Skeletal muscle cell (primary cell): ENCODE measurements at places on chromosomes 6 and 20.
A peak's percentile ranks its signal among the peaks of the same experiment; 100 is the strongest.

- peak; percentile 49 for DNase-seq
Measured at GRCh38 chr6:27753668-27754407, 158.4 kb downstream of the OR2B2 start.

DNA sequence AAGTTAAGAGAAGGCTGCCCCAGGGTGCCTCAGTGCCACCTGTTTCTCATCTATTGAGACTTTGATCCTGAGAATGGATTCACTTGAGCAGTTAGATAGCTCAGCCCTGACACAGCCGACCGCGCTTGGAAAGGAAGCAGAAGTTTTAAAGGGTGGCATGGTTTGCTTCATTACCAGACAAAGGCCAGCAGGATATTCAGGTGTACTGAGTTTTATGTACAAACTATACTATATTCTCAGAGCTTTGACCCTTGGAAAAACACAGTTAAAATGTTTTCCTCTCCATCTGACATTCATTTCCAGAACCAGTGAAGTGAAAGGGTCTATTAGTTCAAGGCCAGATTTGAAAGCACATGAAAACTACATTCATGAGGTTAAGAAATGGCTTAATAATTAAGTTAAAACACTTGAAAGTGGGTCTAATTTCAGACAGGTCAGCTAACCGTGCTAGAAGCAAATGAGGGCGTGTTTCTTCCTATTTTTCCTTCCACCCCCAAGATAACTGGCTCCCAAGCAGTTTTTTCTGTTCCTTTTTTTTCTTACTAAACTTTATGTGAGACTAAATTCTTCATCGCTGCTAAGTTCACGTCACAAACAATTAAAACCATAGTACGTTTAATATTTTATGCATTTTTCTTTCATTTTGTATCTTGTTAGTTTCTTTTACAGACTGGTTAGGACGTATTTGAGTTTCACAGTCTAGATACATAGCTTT, 385.3 kb upstream of the SOX4 start:
- no peak for DNase-seq

GRCh38 chr6:45611491-45611890, 233.8 kb upstream of the SUPT3H start:
- DNase-seq: no peak

GRCh38 chr6:52724406-52725121, 38.7 kb downstream of the GSTA2 start:
- peak; percentile 39 for DNase-seq

DNA sequence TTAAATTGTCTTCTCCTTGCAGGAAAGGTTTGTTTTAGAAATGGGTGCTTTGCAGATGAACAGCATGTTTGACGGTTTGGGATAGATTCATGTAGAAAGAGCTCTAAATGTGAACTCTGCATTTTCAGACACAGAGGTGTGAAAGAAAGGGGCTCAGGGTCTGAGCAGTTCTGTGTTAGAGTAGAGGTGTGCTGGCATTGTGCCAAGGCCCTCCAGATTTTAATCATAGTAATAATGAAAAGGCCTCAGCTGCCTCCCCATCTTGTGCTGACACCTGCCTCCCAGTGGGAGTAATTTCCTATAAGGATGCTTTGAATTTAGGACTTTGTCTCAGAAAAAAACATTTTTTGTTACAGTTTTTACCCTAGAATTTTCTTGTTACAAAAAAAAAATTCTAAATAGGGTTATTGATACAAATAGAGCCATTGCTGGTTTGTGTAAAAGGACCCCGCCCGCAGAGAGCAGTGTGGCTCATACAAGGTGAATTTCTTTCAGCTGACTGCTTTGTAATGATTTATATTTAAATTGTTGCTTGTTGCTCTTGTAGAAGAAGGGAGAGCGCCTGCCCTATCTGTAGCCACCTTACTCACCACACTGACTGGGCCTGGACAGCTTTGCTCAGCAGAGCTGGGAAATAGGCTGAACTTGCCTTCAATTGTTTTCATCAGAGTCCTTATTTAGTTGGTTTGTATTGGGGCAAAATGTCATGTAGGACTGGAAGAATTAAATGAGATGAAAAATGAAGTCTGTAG, 294.5 kb downstream of the ZFAND3 start:
- no peak for DNase-seq

DNA sequence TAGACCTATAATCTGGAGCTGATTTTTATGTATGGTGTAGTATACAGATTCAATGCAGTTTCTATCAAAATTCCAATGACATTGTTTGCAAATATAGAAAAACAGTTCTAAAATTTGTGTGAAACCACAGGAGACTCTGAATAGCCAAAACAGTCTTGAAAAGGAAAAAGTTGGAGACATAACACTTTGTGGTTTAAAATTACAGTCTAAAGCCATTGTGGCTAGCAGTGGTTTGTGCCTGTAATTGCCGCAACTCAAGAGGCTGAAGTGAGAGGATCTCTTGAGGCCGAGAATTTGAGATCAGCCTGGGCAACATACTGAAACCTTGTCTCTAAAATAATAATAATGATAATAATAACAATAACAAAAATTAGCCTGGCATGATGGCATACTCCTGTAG, 213.7 kb downstream of the CDKAL1 start:
- no peak for DNase-seq

DNA sequence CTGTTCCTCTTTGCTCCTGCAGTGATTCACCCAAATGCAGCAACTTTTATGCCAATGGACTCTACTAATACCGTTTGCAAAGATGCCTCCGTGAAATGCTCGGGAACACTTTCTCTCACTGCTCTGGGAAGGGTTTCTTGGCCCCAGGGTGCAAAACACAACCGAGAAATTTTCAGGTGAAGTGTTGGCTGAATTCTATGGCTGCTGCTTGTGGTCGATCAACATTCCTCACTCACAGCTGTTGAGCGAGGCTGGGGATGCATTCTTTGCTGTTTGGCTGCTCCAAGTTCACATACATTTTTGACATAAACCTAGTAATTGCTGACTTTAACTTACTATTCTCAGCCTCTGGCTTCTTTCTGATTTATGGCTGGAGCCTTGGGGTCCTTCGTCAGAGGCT, 342.0 kb upstream of the CHD6 start:
- DNase-seq: no peak

- no peak for DNase-seq
Measured at GRCh38 chr6:166167801-166168615, at the start of gene TBXT. TSS of gene TBXT (minus strand) at chr6:166167851. CDS start at chr6:166167591, 260 bp downstream.

GRCh38 chr20:48605364-48606171, 222.2 kb downstream of the PREX1 start:
- no peak for DNase-seq

- DNase-seq: no peak
Measured at GRCh38 chr6:53868626-53869025, 73.8 kb downstream of the LRRC1 start.

DNA sequence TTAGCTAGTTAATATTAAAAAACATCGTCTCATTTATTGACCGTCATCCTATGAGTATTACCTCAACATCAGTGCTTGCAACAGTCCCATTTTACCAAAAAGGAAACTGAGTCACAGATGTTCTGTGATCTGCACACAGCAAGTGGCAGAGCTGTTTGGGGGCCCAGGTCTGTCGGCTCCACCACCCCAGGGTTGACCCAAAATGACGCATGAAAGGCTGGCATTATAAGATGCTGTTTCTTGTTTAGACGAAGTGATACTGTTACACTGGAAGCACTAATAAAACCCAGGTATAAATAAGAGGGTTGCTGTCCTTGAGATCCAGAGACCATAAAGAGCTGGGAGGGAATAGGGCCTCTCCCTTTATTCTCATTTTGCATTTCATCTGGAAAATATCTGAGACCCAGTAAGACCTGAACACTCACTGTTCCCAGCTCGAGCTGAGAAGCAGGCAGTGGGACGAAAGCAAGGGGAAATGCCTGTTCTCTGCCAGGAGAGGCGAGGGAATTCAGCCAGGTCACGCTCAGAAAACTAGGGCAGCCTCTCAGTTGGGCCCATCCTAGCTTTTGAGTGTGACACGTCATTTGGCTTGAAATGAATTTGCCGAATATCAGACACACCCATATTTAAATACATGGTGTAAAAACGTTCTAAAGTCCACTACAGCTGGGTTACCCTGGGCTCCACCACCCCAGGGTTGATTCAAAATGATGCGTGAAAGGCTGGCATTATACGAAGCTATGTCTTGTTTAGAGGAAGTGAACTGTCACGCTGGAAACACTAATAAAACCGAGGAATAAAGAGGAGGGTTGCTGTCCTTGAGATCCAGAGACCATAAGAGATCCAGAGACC, 1.4 kb upstream of the MICAL1 start:
- no peak for DNase-seq

DNA sequence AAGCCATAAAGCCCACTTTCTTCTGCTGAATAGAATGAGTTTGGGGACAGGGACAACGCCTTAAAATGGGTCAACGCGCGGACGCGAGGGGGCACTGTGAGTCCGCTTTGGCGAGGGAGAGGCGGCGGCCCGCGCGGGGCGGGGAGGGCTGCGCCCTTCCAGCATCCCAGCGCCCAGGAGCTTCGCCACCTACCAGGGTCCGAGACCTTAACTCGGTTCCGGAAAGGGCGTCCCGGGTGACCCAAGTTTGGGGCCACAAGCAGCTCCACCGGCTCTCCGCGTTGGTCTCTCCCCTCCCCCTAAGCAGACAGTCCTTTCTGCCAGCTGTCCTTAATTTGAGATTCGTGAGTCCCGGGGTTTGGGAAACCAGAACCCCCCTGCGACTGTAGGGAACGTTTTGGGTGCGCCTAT, 1.8 kb upstream of the SAMD5 start:
- no peak for DNase-seq

GRCh38 chr6:128070406-128070805, 169.5 kb upstream of the THEMIS start:
- DNase-seq: no peak

- no peak for DNase-seq
Measured at GRCh38 chr6:113954653-113955052, 16.3 kb downstream of the HDAC2 start.

DNA sequence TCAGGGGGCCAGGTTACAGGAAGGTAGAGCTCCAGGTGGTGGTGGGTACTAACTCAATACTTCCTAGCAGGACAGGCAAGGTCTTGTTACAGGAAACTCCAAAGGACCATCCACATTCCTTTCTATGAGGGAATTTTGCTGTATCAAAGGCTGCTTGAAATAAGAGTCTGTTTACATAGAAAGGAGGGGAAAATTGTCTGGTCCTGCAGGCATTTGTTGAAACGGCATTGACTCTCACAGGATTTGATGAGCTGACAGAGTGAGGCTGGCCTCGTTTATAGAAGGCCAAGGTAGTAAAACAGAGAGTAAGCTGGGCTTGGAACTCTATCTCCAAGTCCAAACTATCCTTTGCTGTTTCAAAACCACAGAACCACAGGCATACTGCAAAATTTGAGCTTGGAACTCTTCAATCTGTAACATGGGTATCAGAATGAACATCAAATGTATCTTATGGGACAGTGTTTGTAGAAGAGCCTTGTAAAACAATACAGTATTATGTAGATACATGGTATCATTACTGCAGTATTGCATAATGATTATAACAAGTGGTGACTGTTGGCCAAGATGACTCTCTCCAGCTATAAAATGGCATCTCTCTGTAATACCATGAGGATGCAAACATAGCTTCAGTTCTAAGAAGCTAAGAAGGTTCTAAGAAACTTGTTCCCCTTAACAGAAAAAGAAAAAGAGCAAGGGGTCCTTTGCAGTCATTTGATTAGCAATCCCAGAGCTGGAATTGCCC, 61.5 kb downstream of the TRAM2 start:
- no peak for DNase-seq

DNA sequence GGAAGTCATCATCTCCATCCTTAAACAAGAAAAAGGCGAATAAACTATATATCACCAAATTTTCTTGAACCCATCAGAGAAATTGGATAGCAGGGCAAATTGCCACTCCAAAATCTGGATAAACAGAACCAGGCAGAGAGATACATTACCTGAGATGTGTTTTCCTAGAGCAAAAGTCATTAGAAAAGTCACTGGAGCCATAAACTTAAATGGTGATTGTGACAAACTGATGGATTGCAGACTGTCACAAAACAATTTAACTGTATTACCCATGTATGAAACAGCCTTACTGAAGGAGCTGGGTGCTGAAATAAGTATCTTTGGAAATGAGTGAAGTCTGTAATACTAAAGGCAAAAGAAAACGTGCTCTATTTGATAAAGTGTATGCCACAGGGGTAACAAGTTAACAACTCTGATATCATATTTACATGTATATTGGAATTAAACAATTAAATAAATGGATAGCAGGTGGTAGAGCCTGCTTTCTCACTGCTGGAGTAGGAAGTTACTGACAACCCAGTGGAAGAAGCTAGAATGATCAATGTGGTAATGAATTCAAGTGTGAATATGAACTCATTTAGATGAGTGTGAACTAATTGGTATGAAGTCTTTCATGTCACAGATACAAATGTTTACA, 186.9 kb downstream of the LMBRD1 start:
- DNase-seq: no peak

DNA sequence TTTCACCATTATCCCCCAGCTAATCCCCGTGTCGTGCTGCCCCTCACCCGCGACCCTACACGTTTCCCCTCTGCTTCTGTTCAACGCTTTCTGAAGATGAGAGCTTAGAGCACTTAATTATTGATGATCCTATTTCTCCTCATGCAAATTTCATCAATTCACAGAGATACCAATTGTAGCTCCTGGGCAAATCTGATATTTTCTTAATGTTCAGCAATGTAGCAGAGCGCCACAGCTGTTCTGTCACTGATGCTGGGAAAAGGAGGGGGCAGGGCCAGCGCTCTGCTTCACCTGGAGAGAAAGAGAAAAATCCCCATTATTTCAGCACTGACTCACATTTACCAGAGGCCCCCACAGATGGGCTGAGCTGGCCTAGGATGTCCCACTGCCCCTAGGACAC, 121.2 kb downstream of the TTLL2 start:
- no peak for DNase-seq

- no peak for DNase-seq
Measured at GRCh38 chr6:150408842-150409241, 40.0 kb downstream of the IYD start.

DNA sequence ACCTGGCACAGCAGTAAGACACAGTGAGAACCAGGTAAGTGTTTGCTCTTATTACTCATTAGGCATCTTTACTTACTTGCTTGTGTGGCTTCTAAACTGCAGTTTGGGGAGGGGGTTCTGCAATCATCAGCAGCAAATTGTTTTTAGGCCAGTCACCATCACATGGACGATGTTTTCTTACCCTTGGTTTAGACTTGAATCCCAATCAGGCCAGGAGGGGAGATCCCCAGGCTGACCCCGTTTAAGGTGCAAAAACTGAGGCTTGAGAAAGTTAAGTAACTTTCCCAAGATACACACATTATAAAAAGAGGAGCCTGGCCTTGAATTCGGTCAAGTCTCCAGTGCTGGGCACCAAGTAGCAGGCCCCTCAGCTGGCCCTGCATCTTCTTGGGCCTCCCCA, 51.8 kb upstream of the SLC32A1 start:
- no peak for DNase-seq

GRCh38 chr20:51013577-51014330, 9.2 kb downstream of the KCNG1 start:
- DNase-seq: no peak

DNA sequence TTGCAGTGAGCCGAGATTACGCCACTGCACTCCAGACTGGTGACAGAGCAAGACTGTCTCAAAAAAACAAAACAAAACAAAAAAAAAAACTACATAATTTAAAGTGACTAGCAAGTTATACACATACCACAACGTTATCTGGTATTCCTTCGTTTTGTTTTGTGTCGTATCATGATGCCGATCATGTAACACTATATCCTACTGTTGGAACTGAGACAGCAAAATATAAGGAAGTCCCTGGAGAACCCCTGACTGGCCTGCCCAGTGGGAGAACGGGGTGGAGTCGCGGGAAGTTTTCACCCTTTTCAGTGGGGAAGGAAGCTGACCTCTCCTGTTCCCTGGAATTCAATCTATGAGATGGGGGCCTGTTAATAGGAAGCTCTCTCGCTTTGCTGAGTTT, 15.1 kb downstream of the SOX4 start:
- no peak for DNase-seq

GRCh38 chr20:62782893-62783278, 13.4 kb upstream of the MRGBP start:
- DNase-seq: no peak
